ENCODE measurements at places on chromosomes 16 and 17.

GRCh38 chr17:50808413-50808812 lies 27.0 kb upstream of the WFIKKN2 start:
- no peak for DNase-seq

GRCh38 chr16:11672206-11673090 lies 4.2 kb downstream of the SNN start:
- no peak for DNase-seq

DNA sequence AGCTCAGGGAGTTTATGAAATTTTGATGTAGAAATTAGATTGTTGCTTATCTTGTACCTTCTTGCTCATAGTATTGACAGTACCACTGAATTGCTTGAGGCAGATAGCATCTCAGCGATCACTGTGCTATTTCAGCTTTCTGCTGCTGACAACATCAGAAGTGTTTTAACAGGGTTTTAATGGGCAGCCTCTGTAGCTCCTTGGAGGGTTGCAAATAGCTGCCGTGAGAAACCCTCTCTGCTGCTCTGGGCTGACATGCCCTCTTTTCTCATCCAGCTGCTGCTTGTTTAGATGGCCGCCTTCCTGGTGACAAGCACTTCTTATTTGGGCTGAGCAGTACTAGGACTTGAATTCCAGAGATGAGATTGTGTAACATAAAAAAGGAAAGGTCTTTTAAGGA lies 180.2 kb upstream of the TBX2 start:
- DNase-seq, result no peak

DNA sequence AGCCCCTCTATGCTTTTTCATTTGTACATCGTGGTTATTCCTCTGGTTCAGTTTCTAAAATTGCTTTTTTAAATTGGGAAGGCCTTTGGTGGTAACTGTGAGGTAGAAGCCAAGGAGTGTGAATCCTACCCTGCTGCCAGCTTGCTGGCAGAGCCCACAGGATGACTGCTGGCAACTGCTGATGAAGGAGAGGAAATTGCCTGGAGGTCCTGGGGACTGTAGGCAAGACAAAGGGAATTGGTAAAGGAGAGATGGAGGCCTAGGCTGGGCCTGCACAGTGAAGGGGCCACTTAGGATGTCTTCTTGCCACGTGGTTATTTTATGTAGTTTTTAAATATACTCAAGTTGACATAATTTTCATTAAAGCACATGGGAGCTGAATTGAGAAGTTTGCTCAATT lies 15.8 kb downstream of the C17orf58 start:
- DNase-seq, result no peak

- no peak for DNase-seq
Observed at GRCh38 chr17:77045441-77046041, 95.2 kb upstream of the SEC14L1 start.

GRCh38 chr17:40931311-40931710 lies 6.1 kb downstream of the KRT23 start:
- no peak for DNase-seq

DNA sequence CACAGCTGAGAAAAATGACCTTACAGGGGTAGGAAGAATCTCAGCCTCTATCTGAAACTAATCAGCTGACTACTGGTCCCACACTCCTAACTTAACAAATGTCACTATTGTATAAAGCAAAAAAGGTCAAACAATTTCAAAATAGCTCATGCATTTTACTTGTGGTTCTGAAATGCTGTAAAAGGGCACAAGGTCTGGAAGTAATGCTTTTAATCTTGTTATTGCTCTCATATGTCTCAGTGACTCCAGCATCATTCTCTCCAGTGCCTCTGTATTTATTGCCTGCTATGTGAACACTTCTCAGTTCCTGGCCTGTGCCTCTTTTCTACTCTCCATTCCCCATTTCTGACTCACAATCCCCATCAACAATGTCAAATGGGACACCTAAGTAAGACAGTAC lies 937.7 kb downstream of the CDH11 start:
- no peak for DNase-seq

- no peak for DNase-seq
Observed at GRCh38 chr16:48099455-48099854, 56.3 kb downstream of the ABCC12 start.

GRCh38 chr17:74085434-74085833 lies 118.0 kb upstream of the RPL38 start:
- no peak for DNase-seq

DNA sequence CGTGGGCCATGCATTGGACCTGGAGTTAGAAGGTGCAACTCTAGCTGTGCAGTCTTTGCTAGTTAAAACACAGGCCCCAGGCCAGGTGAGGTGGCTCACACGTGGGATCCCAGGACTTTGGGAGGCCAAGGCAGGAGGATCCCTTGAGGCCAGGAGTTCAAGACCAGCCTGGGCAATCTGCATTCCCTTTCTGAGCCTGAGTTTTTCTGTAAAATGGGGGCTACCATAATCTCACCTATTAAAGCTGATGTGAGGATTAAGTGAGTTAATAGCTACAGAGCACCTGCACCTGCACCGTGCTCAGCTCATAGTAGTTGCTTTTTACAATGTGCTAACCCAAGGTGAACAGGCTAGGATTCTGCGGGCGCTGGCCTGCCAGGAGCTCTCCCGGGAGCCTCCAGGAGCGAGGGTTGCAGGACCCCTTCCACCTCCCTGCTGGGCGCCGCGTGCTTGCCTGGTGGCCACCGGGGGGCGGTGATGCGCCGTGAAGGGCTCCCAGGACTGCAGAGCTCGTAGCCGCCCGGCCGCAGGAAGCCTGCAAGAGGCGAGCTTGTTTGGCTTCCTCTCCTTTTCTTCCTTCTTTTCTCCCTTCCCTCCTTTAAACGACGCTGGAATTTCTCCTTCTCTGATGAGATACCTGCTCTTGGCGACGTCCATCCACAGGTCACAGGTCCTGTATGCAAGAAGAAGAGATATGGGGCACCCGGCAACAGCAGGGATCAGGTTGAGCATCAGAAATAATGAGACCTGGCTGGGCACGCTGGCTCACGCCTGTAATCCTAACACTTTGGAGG lies 51.3 kb downstream of the ZFP90 start:
- DNase-seq, result peak; percentile 73

- DNase-seq, result no peak
Observed at GRCh38 chr17:61468263-61468907, 16.2 kb downstream of the TBX4 start.

GRCh38 chr17:45060382-45060796 lies 728 bp upstream of the NMT1 start:
- no peak for DNase-seq

DNA sequence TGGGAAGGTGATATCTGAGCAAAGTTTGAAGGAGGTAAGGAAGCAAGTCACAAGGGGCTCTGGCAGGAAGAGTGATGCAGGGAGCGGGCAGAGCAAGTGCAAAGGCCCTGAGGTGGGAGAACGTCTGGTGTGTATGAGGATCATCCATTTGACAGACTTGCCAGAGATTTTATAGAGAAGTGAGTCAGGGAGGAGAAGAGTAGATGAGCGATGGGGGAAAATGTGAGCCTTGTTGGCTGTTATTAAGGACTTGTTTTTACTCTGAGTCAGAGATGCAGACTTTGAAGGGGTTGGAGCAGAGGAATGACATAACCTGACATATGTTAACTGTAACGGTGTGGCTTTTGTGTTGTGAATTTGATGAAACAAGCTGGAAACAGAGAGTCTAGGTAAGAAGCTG lies 3.5 kb upstream of the CLEC10A start:
- no peak for DNase-seq

GRCh38 chr16:87303431-87303930 lies 13.7 kb downstream of the C16orf95 start:
- DNase-seq, result no peak

DNA sequence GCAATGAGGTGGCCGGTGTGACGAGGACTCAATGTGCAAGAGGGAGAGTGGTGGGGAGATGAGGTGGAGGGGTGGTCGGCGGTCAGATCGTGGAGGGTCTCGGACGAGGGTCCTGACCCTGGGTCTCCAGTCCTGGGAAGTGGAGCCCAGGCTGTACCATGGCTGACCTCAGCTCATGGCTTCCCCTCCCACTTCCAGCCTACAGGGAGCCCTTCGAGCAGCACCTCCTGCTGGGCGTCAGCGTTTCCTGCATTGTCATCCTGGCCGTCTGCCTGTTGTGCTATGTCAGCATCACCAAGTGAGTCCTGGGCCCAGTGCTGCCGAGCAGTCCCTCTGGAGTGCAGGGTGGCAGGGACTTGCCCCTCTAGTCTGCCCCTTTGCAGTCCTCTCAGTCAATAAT lies 41.8 kb downstream of the IL4R start:
- no peak for DNase-seq

DNA sequence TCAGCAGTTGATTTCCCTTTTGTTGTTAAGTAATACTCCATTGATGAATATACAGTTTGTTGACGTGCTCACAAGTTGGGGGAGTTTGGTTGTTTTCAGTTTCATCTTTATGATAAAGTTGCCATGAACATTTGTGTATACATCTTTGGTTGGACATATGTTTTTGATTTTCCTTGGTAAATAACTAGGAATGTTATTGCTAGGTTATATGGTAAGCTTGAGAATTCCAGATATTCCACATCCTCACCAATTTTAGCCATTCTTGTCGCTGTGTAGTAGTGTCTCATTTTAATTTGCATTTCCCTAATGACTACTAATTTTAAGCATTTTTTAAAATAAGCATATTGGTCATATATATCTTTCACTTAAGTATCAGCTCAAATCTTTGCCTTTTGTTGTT lies 55.0 kb upstream of the RASL10B start:
- DNase-seq, result no peak

DNA sequence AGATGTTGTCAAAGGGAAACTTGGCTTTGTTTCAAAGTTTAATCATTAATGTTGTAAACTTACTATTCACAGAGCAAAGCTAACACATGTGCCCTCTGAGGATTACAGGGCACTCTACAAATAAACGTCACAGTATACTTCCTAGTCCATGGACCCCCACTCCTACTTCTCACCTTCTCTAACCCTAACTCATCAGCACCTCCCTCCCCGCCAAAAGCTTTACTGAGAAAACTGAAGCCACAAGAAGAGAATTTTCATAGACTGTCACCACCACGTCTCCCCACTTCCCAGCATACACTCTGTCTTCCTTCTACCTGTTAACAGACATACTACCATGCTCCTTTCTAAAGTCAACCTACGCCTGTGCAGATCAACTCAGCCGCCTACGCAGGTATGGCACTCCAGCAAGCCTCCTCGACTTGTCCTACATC lies 29.0 kb downstream of the HELZ start:
- DNase-seq, result no peak

DNA sequence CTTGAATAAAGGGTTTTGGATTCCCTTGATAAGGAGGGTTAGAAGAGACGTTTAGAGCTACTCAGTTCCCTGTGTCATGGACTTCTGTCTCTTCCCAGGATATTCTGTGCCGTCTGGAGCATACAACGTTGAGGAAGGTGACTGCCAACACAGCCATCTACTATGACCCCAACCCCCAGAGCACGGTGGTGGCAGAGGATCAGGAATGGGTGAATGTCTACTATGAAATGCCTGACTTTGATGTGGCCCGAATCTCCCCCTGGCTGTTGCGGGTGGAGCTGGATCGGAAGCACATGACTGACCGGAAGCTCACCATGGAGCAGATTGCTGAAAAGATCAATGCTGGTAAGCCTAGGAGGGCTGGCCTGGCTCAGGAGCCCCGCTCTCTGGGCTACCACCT lies 24.7 kb downstream of the POLR2A start:
- DNase-seq, result no peak

GRCh38 chr16:24580665-24581064 lies 41.3 kb downstream of the RBBP6 start:
- DNase-seq, result no peak

- DNase-seq, result peak; percentile 38
Observed at GRCh38 chr17:39667945-39668924, at the start of gene PNMT. PNMT (plus strand) TSS chr17:39668453; CDS start chr17:39668476, 23 bp downstream.

GRCh38 chr16:87581857-87582215 lies 20.5 kb upstream of the JPH3 start:
- no peak for DNase-seq

DNA sequence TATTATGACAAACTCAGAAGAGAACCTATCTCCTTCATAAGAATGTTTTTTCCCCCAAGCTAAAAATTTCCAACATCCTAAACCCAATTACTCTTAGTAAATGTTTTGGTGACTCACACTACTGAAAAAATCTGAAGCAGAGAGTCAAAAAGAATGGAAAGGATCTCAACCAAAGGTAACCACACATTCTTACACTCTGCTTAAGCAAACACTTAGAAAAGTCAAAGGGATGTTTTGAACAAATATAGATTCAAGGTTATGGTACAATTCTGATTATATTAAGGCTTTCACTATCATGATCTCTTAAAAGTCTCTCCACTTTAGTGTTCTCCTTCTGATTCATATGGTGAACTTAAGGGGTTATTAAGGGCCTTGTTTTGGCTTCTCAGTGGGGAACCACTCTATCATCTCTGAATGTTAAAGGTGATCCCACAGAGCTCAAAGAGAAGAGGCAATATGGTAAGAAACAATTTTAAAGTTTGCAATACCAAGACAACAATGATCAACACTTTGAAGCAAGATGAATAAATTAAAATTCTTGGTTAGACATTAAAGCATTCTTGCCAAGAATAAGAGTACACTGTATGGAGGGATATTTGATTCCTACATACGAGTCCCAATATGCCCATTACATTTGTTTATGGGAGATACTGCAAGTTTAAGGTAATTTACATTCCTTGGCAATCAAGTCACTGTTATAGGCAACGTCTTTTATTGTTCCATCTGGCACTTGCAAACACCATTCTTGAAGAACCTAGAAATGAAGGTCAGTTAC lies 69.2 kb downstream of the CDC27 start:
- no peak for DNase-seq

All from stimulated activated CD4-positive, alpha-beta T cell treated with anti-CD3 and anti-CD28 coated beads, Interleukin-12 subunit alpha, Interleukin-12 subunit beta, amount 100 ng/mL, for 24 hours (primary cell).